ENCODE measurements at places on chromosomes 4 and X.
A peak's percentile ranks its signal among the peaks of the same experiment; 100 is the strongest.

DNA sequence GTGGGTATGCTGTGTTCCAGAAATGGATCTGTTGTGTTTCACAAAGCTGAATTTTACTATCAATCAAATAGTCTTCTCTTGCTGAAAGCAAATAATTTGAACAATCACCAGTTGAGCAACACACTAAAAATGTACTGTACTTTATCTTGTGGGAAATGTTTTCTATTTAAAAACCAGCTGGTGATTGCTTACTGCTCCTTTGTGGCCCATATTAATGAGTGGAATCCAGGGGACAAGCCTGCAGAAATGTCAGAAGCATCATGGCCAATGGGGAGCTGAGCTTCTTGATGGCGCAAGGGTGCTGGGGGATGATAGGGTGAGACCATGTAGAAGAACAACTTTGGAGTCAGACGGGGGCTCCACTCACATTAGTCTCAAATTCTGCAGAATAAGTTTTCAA, 346.2 kb downstream of the ARHGAP10 start:
- no peak for DNase-seq

- DNase-seq: no peak
These were observed 802 bp downstream of the COX18 start for GRCh38 chr4:73068491-73069337.

GRCh38 chr4:56424697-56425514, 10.5 kb downstream of the PPAT start:
- no peak for DNase-seq

DNA sequence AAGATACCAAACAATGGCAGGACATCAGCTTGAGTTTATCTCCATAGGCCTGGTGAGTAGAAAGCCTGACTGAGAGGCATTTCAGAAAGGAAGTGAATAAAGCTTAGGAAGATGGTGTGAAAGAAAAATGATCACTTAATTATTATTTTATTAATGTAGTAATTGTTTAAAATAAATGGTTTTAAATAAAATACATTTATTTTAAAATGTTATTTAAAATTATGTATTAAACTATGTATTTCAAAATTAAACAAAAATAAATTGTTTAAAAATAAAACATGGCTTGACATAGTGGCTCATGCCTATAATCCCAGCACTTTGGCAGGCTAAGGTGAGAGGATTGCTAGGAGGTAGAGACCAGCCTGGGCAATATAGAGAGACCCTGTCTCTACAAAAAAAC, 145.8 kb downstream of the IL15 start:
- no peak for DNase-seq

DNA sequence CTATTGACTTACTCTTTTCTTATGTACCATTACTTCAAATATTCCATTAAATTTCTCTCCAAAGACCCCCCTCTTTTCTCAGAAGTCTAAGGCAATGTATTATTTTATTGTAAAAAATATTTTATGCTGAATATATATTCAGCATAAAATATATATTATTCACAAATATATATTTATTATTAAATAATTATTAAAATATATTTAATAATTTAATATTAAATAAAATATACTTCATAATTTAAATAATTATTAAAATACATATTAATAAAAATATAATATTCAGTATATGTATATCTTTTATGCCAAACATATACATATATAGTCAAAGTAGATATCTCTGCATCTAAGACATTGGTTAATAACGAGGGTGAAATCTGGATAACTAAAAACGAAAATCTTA, 418.4 kb downstream of the GASK1B start:
- no peak for DNase-seq

GRCh38 chr4:113687067-113687718, 74.3 kb downstream of the CAMK2D start:
- no peak for DNase-seq

DNA sequence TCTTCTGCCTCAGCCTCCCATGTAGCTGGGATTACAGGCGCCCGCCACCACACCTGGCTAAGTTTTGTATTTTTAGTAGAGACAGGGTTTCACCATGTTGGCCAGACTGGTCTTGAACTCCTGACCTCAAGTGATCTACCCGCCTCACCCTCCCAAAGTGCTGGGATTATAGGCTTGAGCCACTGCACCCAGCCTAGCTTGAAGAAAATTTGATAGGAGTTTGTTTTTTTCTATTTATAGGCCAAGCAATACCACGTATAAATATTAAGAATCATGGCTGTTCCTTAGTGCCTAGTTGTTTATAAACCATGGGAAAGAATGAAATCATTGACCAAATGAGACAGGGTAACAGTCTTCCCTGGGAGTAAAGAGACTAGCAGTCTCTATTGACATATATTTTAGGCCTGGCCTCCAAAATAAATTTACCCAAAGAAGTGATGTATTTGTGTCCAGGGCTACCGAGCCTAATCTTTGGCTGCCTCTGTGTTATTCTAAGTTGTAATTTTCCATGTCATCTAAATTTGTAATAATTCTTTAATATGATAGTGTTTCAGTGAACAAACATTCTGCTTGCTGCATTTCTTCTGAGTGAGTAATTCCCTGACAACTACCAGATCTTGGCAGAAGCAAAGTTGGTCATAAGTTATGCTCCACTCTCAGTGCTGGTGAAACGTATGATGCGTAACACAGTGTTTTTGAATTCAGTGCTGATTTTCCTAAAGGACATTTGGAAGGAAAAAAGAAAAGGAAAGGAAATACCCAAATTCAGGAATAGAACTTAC, 10.3 kb downstream of the PKD2 start:
- no peak for DNase-seq

DNA sequence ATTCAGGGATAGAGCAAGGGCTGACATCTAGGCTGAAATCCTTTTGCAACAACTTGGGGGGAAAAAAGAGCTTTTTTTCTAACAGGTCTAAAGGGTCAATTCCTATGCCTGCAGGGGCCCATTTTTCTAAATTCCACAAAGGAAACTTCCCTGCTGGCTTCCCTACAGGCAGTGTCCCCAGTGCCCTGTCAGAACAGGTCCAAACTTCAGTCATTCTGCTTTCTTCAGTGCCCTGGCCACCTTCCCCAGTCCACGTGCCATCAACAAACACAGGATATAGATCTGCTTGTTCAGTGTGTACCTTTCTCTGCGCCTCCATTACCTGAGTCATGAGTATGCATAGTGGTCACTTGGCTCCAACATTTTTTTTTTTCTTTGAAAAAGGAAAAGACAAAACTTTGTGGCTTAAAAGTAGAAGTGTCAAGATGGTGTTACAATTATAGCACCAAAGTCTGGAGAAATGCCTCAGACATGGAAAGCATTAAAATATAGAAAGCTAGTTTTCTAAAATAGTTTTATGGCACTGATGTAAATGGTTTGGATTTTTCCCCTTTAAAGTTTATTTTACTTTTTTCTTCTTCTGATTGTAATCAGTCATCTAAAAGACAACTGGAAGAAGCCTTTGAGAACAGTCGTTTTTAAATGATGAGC, 84.0 kb upstream of the JADE1 start:
- no peak for DNase-seq

GRCh38 chrX:36867143-36867542, 141.0 kb upstream of the FAM47C start:
- no peak for DNase-seq

GRCh38 chr4:101419336-101420135, 72.2 kb upstream of the PPP3CA start:
- no peak for DNase-seq

GRCh38 chr4:153345012-153345981, 809 bp downstream of the MND1 start:
- DNase-seq: peak; percentile 16

GRCh38 chrX:39065051-39065871, 264.0 kb downstream of the MID1IP1 start:
- DNase-seq: no peak

GRCh38 chr4:27764526-27764837, 903.8 kb downstream of the STIM2 start:
- DNase-seq: no peak

GRCh38 chrX:106510713-106511403, 100.9 kb upstream of the RADX start:
- no peak for DNase-seq

DNA sequence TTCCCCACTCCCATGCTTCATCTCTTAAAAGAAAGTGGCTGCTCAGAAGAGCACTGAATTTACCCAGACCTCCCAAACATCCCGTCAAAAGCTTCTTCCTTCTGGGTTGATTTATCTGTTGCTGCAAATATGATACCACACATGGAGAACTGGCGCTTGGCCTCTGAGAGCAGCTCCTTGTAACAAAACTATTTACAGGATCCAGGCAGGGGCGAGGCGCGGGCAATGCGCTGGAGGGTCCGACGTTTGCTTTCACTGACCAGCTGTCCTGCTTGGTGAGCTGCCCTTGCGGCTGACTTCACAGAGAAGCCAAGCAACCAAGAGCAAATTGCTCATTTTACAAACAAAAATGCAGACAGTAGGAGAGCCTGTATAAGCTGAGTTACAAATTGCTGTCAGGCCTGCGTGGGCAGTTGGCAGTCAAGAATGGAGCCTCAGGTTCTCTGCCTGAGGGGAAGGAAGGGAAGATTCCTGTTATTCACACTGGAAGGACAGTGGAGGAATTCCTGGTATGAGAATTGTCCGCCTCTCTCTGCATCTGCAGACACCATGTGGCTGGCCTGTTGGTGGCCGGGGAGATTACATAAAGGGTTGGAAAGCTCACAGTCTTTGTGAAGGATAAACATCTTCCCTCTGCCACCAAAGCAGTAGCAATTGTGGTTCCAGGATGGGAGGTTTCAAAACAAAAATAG, 192.2 kb upstream of the LEF1 start:
- no peak for DNase-seq

DNA sequence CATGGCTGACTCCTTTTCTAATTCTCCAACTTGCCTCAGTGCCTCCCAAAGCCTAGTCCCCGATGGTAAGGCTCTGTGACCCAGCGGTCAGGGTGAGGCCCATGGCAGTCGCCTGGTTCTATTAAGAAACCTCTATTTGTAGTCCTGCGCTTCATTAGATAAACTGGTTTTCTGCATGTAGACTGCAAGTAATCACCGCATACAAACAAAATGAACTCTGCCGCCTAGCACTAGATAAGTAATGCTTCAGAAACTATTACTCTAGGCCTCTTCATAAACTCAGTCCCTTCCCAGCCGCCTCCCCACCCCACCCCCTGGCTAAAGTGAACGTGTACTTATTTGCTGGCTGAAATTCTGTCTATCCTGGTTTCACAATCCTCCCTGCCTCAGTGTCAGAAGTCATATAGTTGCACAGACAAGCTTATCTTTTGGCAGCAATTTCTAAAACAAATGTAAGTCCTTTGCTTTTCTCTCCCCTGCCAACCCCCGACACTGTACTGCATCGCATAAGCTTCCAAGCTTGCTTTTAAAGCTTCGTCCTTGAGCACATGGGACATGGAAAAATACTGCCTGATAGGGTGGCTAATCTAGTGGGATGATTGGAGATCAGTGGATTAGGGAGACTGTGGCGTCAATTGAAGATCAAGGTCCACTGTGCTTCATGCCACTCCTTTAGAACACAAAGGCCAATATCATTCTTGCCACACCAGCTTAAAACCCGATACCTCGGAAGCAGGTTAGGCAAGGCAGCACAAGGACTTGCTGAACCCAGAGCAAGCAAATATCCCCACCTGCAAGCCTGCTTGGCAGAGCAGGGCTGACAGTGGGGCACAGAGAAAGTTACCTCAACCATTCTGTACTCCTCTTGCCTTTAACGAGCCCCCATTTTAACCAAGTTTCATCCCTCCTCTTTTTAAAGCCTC, 125.8 kb downstream of the IRF2 start:
- DNase-seq: no peak

DNA sequence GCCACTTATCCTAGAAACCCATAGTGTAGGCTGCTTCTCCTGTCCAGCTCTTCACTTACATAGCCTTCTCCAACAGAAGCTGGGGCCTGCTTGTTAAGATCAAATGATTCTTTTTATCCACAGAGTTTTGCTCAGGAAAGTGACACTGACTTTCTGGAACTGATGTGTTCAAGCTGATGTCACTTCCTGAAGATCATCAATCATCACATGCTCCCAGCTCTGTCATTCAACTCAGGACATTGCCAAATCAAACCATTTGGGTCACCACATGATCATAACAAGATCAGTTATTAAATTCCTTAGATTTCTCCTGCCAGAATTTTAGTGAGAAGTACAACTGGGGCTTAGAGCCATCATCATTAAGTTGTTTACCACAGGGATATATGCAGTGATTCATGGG, 39.4 kb downstream of the GLRA3 start:
- no peak for DNase-seq

- DNase-seq: no peak
These were observed 47.9 kb upstream of the ITM2A start for GRCh38 chrX:79415056-79415455.

DNA sequence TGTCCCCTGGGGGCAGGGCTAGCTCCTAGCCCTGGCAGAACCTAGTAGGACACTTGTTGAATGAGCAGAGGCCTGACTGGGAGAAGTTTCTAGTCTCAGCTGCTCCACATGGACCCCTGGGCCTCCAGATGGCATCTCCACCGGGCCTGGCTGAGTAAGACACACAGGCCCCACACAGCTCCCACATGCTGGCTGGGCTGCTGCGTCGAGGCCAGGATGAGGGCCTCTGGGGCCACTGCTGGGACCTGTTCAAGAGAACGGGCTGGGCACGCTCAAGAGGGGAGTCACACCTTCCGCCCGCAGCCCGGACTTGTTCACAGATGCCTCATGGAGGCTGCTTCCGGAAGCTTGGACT, 4.2 kb upstream of the HGFAC start:
- no peak for DNase-seq

DNA sequence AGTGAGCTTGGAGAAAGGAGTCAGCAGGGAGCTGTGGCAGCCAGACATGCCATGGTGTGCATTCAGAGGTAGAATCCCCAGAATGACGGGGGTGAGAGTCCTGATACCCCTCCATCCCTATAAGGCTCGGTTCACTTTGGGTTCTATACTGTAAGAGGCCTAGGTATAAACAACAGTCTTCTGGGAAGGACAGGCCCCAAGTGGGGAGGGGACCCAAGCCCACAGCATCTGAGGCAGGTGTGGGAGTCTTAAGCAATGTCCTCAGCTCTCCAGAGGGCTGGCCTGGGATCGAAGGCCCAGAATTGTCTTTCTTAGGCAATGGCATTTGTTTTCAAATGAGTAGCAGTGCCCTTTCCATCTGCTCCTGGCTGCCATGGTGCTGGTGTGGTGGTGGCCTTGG, 50.2 kb upstream of the MAMLD1 start:
- no peak for DNase-seq

DNA sequence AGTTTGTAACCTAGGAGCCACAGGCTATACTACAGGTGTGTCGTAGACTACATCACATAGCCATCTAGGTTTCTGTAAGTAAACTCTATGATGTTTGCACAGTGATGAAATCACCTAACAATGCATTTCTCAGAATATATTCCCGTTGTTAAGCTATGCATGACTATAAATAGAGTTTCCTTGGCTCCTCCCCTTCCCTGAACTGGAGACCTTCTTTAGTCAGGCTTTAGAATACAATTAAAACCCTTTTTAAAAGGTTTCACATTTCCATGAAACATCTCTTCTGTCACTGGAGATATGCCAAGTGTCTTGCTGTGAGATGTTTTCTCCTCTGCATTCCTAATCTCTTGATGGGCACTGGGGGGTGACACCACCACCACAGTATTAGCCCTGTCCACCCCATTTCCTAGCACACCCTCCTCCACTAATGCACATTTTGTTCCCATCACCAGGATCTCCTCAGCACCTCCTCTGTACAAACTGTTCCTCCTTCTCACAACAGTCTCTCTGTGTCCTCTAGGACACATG, 334.6 kb upstream of the CPEB2 start:
- no peak for DNase-seq

GRCh38 chr4:108168160-108168670, 517 bp downstream of the LEF1 start:
- no peak for DNase-seq

- no peak for DNase-seq
These were observed 7.5 kb upstream of the SPINK2 start for GRCh38 chr4:56828784-56829535.

Data from T-helper 22 cell (primary cell).